GM12878 (cell line): ENCODE measurements at places on chromosomes 13 and 19.
A peak's percentile ranks its signal among the peaks of the same experiment; 100 is the strongest.

DNA sequence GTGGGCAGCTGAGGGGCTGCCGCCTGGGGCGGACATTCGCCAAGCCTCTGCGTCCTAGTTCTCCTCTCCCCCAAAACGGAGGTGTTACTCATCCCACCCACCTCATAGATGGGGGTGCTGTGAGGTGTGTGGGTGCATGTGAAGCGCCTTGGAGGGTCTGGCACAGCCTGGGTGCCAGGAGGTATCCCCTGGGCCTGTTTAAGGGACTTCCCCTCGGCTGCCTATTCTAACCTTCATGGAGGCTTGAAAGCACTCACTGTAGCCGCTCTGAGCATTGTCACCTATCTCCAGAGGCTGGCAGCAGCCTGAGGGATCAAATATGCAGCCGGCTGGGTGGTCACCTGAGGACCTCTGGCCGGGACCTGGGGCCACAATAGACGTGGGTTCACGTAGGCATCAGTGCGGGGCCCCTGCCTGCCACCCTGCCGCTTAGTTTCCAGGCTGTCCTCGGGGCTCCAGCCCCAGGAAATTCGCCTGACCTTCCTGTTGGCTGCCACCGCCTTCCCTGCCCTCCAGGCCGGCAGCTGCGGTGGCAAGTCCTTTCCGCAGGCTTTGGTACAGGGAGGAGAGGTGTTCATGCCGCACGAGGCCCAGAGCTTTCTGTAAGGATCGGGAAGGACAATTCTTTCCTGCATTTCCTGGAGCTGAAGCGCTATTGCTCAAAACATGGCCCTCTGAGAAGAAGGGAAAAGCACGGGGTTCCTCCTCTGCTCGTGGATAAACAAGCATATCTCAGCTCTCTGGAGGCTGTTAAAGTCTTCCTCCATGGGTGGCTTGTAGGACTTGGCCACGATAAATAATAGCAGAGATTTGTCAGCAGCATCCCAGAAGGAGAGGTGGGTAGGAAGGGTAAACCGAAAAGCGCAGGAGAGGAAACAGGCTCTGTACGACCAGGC is 4.6 kb downstream of the COL4A2 start:
- DNase-seq: no peak

DNA sequence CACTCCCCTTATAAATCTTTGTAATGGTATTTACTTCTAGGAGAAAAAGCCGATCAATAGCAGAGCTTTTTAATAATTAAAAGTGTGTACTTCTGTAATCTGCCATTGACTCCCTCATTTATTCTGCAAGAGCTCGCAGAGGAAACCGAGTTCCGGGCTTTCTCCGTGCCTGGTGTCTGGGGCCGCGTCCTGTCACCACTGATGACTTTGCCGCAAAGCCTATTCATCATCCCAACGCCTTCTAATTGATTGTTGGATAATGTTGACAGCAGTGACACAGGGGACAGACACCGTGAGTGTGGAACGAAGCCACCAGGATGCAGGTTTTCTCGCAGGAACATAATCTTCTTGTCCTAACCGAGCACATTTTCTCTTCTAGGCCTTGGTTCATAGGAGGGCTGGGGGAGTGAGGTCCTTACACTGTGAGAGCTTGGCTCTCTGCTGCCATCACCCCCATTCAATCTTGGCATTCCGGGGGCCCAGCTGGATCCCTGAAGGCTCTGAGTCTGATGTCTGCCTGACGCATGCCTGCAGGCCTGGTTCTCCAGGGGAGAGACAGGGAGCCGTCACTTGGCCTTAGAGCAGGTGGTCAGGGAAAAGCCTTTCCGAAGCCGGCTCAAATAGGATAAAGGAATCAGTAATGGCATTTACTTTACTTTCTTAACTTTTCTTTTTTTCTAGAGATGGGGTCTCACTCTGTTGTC is 110.3 kb downstream of the KDM4B start:
- no peak for DNase-seq

DNA sequence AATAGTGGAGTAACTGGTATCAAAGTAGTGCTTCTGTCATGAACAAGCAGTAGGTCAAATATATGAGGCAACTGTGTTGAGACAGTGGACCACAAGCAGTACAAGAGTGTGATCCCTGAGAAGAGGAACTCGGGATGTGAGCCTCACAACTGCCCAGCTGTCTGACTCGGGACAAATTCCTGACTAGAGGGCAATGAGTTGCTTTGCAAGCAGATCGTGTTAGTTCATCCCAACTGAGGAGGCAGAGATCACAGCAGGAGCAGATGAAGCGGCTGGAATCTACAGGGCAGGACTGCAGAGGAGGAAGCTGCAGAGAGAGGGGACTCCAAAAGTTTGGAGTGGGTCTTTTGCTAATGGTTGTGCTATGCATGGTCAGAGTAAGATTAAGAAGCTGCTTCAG is 741.1 kb downstream of the DIAPH3 start:
- no peak for DNase-seq

DNA sequence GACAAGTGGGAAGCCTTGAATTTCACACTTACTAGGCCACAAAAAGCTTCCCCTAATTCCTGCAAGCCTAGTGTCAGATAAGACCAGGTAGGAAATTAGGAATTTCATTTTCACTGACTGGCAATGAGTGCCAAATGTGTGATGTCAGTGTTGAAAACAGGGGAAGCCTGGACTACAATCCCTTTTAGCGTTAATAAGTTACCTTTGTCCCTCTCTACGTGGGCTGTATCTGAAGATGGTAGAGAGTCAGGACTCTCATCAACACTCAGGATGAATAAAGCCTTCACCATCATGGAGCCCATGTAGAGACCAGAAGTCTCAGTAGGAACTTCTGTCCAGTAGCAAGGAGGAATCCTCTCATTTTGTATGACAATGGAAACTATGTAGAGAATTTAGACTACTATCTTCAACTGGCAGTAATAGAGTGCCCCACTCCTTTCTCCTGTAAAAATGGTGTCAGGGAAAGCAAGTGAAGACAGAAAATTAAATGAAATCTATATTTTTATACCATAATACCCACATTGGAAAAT is 324.1 kb upstream of the KLHL1 start:
- no peak for DNase-seq

GRCh38 chr19:2049741-2050348 is 1.2 kb downstream of the MKNK2 start:
- no peak for DNase-seq

- DNase-seq: no peak
Measured at GRCh38 chr13:100600461-100600860, 11.9 kb upstream of the GGACT start.

DNA sequence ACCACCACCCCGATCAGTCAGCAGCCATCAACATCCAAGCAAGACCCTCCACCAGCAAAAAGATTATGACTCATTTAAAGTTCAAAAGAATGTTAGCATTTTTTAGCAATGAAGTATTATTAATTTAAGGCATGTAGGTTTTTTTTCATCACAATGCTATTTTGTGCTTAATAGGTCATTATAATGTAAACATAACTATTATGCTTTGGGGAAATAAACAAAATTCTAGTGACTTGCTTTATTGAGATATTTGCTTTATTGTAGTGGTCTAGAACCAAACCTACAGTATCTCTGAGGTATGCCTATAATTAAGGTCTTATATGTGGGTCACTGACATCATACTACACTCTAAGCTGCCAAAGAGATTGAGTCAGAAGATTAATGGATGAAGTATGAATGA is 20.0 kb downstream of the KLF12 start:
- DNase-seq: no peak

- no peak for DNase-seq
Measured at GRCh38 chr19:30969591-30969990, 379.6 kb downstream of the TSHZ3 start.

GRCh38 chr19:51366389-51367254 is 434 bp upstream of the ETFB start:
- peak; percentile 91 for DNase-seq

- DNase-seq: peak; percentile 23
Measured at GRCh38 chr13:96020155-96020575, 33.0 kb downstream of the UGGT2 start.

- no peak for DNase-seq
Measured at GRCh38 chr13:99572921-99573320, 71.6 kb downstream of the TM9SF2 start.

DNA sequence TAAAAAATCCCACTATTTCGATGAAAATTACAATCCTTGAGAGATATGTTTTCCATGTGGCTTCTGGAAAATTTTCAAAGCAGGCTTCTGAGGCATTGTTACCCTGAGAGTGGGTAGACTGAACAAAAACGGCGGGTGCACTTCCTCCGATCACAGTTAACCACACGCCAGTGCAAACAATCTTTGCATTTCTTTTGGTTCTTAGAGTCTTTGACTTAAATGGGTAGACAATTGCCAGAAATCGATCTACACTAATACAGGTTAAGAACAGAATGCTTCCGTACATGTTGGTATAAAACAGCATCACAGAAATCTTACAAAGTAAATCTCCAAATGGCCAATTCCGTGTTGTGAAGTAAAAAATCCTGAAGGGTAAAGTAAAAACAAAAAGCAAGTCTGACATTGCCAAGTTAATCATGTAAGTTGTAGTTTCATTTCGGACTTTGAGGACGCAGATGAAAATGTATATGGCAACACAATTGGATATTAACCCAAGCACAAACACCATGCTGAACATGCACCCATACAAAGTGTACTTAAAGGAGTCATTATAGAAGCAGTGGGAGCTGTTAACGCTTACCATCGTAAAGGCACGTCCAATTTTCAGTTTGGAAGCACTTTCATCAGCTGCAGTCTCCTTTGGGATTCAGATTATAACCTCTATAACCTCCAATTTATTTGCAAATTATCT is 927 bp downstream of the LPAR6 start:
- DNase-seq: no peak

- no peak for DNase-seq
Measured at GRCh38 chr13:38743466-38743865, 56.6 kb downstream of the FREM2 start.
